ENCODE measurements at places on chromosomes 12 and 14.

- no peak for DNase-seq
Observed at GRCh38 chr14:80387563-80387981, 176.3 kb upstream of the DIO2 start.

DNA sequence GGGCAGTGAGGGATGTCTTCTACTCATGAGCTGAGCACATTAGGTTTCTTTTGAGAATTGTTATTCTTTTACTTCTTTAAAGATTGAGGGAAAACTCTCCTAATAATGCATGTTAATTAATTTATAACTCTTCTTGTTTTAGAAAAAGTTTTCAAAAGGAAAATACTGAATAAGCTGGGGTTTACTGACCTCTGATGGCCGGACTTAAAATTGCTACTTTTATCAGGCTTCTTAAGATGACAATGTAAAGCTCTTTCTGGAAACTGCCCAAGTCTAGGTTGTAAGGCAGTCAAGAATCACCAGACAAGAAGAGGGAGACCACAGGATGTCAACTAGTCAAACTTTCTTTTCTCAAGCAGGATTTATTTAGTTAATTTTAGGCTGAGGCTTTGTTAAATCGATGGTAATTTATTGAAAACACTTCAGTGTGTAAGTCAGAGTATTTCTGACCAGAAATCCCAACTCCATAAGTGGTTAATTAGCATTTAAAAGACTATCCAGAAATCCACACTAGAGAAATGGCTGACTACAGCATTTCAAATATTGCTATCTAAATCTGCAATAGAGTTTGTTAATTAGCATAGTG is 82.1 kb downstream of the AVPR1A start:
- no peak for DNase-seq

GRCh38 chr12:119528241-119528640 is 65.3 kb upstream of the TMEM233 start:
- DNase-seq, result no peak

- DNase-seq, result no peak
Observed at GRCh38 chr14:47120645-47121044, 469.1 kb upstream of the RPL10L start.

GRCh38 chr12:2034633-2035430 is 18.0 kb upstream of the CACNA1C start:
- peak; percentile 67 for DNase-seq

GRCh38 chr14:80629606-80630005 is 311.9 kb downstream of the CEP128 start:
- DNase-seq, result no peak

DNA sequence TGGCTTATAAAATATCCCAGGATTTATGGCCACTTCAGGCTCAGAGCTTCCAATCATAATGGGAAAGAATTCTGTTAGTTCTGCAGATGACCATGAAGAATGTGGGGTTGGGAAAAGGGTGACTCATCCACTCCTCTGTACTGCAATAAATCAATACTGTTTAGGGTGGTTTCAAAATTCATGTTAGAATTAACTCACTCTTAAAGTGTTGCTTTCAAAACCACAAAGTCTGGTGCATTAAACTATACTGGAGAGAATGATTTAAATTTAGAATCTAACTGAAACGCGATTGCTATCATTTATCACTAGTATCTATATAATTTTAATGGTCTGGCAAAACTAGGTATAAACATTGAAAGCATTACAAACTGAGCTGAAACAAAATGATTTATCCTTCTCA is 798 bp downstream of the CCDC198 start:
- DNase-seq, result no peak

- no peak for DNase-seq
Observed at GRCh38 chr14:31027847-31028246, 1.7 kb upstream of the STRN3 start.

- no peak for DNase-seq
Observed at GRCh38 chr14:103121846-103122584, 1.2 kb upstream of the TNFAIP2 start.

DNA sequence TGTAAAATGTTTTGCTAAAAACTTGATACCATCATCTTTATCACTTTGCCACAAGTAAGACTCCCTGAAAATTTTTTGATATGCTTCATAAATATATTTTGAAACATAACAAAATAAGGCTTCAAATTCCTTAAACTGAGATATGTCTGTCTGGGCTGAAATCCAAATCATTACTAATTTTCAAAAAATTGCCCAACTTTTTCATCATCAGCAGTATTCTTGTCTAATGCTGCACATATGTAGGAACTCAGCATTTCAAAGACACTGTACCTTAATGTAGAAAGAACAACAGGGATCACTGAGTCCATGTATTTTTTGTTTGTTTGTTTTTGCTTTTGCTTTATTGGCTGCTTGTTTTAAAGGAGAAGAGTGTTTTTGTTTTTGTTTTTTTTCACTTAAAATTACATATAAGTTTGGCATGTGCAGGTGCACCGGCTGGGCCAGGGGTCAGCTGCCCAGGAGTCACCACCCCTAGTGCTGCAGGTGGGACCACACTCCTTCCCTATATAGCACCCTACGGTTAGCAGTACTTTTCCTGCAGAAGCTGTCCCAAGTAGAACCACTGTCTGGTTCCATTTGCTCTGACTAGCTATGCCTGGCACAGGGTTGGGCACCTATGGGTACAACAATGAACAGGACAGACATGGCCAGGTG is 231.2 kb downstream of the PIK3C2G start:
- DNase-seq, result no peak

DNA sequence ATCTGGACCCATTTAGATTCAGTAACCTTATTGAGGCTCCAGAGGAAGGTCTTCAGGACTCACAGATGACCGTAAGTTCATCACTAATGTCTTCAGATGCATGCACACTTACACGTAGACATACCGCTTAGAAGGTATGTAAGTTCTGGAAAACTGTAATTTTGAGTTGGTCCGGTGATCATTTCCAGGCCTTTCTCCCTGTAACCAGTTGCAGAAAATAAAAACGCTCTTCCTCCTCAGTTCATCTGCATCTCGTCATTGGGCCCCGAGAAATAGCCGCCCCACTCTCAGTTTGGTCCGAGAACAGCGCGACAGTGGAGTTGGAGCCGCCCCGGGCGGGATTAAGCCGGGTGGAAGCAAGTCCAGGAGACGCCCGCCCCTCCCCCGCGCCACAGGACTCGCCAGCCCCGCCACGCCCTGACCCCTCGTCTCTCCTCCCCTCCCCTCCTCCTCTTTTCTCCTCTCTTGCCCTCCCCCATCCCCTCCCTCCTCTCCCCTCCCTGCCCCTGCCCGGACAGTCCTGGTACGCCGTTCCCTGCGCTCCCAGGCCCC is 83.7 kb downstream of the TNFAIP2 start:
- DNase-seq, result no peak

GRCh38 chr12:98581101-98581500 is 12.4 kb upstream of the SLC25A3 start:
- no peak for DNase-seq

DNA sequence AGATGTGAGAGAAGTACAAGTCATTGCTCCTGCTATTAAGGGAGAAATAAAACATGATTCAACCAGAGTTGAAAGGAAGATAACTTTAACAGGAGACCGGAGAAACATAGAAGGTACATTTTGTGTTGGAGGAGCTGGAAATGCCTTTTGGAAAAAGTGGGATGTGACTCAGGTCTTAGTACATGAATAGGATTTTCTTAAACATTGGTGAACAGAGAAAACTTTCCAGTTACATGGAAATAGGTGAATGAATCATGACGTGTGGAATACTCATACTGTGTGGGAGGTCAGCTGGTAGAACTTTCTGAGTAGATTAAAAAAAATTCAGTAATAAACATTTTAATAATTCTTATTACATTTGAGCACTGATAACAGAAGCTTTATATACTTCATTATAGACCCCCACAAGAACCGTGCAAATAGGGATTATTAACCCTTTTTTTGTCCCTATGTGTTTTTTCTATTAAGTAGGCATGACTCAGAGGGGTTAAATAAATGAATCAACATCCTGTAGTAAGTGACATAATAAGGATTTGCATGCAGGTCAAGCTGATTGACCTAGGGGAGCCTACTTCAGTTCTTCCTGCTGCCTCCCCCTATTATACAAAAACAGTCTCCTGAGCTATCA is 710.5 kb downstream of the NOVA1 start:
- DNase-seq, result no peak

GRCh38 chr14:101830271-101830670 is 68.8 kb downstream of the PPP2R5C start:
- DNase-seq, result no peak

DNA sequence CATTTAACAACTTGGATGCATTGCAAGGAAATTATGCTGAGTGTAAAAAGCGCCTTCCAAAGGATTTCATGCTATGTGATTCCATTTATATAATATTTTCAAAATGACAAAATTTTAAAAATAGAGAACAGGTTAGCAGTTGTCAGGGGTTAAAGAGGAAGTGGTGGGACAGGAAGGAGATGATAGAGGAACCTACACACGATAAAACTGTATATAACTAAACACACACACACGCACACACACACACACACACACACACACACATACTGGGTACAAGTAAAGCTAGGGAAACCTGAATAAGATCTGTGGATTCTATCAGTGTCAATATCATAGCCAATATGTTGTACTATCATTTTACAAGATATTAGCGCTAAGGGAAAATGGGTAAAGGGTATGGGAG is 17.2 kb downstream of the TTC9 start:
- DNase-seq, result no peak

- DNase-seq, result peak; percentile 40
Observed at GRCh38 chr14:23352506-23353432, at the start of gene SLC22A17. Gene SLC22A17, minus strand, starts transcription at chr14:23352887.

DNA sequence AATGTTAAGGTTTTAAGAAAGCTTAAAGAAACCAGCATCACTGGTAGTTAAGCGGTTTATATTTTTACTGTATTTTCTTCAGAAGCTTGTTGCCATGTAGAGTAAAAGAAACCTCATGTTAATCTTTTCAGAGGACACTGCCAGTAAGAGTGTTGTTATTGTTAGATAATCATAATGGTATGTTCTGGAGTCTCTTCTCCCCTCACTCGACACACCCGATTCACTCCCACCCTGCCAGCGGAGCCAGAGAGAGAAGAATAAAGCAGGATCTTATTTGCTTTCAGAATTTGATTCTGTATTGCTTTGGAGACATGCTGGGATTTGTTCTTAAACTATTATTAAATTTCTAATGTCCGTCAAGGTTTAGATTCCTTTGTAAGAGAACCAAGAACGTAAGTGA is 113.7 kb downstream of the SAMD4A start:
- DNase-seq, result no peak

- no peak for DNase-seq
Observed at GRCh38 chr12:128797119-128798118, 26.3 kb downstream of the SLC15A4 start.

DNA sequence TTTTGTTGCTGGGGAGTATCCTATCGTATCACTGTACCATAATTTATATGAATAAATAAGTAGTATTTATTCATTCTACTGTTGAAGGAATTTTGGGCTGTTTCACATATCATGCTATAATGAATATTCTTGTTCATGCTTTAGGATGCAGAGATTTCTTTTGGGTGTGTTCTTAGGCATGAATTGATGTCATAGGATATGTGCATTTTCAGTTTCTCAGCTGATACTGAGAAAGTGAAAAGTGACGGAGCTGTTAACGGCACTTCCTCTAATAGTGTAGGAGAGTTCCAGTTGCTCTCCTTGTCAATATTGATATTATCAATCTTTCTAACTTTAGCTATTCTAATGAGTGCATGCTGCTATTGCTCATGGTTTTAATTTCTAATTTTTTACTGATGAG is 23.2 kb upstream of the SDR39U1 start:
- no peak for DNase-seq

- no peak for DNase-seq
Observed at GRCh38 chr12:87853448-87854003, 175.7 kb downstream of the C12orf50 start.

DNA sequence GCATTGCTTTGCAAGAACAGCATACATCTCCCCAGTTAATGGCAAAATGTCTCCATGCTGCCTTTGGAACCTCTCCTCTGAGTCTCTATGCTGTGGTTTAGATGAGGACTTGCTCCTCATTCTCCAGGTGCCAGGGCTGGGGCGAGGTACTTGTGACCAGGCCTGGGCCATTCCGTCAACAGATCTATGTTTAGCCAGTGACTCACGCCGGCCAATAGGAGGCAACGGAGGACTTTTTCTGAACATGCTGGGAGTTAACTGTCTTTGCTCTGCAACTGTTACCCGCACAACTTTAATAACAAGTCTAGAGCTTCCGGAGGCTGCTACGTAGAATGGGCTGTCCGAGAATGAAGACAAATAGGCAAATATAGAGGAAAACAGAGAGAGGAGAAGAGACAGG is 214.2 kb downstream of the GLT1D1 start:
- DNase-seq, result no peak

DNA sequence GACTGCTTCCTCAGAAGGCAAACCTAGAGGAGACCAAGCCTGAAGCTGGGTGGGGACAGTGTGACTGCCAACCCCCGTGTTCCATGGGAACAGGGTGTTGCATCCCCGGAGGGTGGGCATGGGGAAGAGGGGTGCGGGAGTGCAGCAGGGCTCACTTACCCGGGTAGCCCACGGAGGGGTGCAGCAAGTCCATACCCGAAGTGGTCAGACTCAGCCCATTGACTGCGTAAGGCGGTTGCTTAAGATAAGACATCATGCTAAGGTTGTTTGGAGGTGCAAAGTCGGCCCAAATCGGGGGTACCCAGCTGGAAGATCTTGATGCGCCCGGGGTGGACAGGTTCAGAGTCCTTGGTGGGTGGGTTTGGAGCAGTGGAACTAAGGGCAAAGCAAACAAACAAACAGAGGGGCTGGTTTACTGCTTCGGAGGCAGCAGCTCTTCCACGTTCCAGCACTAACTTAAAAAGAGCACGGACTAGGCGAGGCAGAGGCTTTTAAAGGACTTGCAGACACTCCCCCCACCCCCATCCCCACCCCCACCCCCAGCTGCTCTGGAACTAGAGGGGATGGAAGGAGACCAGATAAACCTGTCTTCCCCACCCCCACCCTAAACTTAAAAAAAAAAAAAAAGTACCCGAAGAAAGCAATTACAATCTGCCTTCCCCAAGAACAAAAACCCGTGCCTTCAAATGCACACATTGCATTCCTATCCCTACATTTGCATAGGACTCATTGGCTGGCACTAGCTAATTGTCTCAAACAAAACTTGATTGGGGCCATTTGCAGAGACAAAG is 4.9 kb downstream of the OTX2 start:
- DNase-seq, result no peak

- DNase-seq, result no peak
Observed at GRCh38 chr14:73802431-73803188, 49.0 kb upstream of the PTGR2 start.

- no peak for DNase-seq
Observed at GRCh38 chr14:24367514-24368211, at the start of gene NFATC4. Gene NFATC4, plus strand, starts transcription at chr14:24368184. Its CDS starts 157 bp downstream, at chr14:24368341.

DNA sequence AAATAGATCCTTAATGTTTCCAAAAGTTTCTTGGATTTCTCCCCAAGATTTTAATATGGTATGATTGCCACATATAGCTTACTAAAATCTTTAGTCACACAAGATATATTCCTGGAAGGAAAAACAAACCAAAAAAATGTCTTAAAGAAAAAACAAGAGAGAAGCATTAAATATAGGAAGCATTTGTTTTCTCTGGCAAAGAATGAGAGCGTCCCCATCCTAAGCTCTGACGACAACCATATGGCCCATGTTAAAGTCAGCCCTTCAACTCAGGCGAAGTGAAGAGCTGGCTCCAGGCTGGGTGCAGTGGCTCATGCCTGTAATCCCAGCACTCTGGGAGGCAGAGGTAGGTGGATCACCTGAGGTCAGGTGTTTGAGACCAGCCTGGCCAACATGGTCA is 35.6 kb downstream of the GCH1 start:
- no peak for DNase-seq

Data from effector CD8-positive, alpha-beta T cell (primary cell).